Pulmonary artery endothelial cell (primary cell): ENCODE measurements at places on chromosomes 1 and 21. TPM values are rescaled to one million over a fixed set of nuclear protein-coding genes. Genes with fewer than 3 reads are reported as not detected.

Gene HOOK1
- not detected in 2 replicates for total RNA-seq

Gene CD5L
- total RNA-seq: not detected in 2 replicates

Gene HCRTR1
- 0.53 and 0.92 TPM in 2 replicates for total RNA-seq

Gene RAB3B
- total RNA-seq: 14.8 and 23.3 TPM in 2 replicates

Gene LRRIQ3
- 0.20 and 0.35 TPM in 2 replicates for total RNA-seq

Gene MYOC
- total RNA-seq: not detected in 2 replicates

Gene SPRR3
- total RNA-seq: not detected in 2 replicates

Gene PRDM16
- total RNA-seq: 0.13 and 0.35 TPM in 2 replicates

Gene FCGR3A
- not detected in 2 replicates for total RNA-seq

Gene MRAP
- total RNA-seq: not detected in 2 replicates

Gene PRDX6
- total RNA-seq: 183 and 239 TPM in 2 replicates

Gene RIT1
- total RNA-seq: 37.7 and 49.3 TPM in 2 replicates

Gene S100B
- not detected in 2 replicates for total RNA-seq

Gene DNAJC28
- total RNA-seq: 0.79 and 1.2 TPM in 2 replicates
